Kasumi-1 (cell line): ENCODE measurements at places on chromosomes 7 and 10.

GRCh38 chr10:42992156-42992956 is 84.5 kb upstream of the RET start:
- DNase-seq = no peak

DNA sequence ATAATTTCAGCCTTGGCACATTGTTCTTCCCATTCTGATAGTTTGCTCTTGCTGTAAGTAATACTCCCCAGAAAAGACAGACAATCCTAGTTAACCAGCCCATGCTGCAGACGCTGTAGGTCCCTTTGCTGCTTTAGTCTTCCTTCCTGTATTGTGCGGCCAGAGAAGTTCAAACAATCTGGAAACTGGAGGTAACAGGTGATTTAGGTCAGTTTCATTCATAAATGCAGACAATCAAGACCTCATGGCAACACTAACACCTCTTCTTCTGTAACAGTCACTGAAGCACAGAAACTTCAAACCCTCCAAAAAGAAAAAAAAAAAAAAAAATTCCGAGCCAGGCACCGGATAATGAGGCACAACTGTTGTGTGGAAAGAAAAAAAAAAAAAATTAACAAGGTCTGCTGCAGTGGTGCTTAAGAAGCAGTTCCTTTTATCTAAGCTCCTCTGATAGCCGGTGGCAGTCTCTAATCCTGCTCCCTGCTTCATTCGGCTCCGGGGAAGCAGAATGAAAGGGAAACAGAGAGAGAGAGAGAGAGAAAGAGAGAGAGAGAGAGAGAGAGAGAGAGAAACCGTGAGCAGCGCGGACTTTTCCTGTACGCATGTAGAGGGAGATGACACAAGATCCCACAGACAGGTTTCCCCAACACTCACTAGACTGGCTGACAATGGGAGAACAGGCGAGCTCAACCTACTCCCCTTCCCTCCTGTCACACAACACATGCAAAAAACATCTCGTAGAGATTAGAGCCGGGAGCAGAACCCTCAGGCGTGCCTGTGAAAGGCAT is at the start of gene SEMA3A:
SEMA3A (minus strand) TSS at position 306 of the 788 bp plus-strand sequence; CDS start at position 103, 203 bp downstream.
- peak; percentile 14 for DNase-seq

DNA sequence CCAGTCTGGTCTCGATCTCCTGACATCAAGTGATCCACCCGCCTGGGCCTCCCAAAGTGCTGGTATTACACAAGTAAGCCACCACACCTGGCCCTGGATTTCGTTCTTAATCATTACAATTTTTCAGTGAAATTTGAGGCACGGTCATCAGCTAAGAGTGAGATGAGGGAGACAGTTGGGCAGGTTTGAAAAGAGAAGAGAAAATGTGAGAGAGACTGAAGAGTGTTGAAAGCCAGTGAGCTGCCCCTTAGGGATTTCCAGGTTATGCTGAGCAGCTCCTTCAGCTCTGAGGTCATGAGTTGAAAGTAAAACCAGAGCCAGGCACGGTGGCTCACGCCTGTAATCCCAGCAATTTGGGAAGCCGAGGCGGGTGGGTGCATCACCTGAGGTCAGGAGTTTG is 5.9 kb upstream of the UPF2 start:
- DNase-seq = no peak

GRCh38 chr10:4517746-4518145 is 308.3 kb upstream of the AKR1E2 start:
- no peak for DNase-seq

DNA sequence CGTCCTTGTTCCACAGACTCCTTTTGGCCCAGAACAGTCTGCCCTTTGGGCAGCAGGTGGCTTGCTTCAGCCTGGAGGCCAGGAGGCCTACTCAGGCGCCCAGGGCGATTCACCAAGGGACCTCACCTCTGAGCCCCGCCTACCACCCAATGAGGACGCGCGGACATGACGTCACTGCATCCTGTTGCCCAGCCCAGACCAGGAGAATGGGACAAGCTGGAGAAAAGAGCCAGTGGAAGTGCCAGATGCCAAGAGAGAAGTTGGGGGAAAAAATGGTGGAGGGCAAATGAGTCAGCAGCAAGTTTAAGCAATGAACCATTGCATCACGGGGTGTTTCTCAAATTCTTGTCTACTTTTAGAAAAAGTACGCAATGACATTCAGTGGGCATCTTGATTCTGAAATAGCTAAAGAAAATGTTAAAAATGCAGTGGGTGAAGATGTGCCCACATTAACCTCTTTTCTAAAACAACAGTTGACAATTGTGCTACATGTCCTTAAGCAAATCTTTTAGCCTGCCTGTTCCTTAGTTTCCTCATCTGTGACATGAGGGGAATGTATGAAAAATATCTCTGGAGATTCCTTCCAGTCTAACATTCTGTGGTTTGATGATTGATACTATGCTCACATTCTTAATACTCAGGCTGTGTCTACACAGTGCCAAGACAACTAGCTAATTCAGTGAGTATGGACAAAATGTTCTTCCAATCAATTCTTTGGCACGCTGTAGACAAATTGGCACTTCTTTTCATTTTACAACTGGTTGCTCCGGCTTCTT is 23.9 kb upstream of the LEP start:
- DNase-seq = peak; percentile 11

DNA sequence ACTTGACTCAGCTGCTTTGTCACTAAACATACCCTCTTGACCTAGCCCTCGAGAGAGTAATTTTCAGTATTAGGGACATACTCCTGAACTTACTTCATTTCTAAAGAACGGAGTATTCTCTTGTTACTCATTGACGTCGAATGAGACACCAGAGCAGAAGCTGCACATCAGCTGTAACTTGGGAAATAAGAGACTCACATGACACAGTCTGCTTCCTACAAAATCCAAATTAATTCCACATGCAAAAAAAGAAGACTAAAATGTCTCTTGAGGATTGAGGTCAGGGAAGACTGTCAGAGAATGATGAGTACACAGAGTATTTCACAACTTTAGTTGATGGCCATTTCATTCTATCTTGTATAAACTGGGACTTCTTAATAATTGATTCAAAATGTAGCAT is 114.7 kb upstream of the EGFR start:
- DNase-seq = no peak

DNA sequence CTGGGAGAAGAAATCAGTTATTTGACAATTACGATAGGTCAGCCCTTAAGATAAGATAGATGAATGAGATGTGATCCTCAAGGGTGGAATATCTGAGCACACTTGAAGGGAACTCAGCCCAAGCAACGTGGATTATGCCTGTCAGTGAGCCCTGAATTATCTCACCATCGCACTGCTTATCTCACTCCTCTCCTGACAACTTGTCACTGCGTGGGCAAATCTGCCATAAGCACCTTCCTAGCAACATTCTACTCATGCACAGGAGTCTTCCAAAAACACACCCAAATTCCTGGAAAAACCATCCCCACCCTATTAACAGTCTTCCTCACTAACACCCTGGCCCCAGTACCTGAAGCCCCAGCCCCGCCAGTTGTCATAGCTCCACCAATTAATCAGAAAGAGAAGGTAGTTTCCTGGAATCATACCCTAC is 46.5 kb upstream of the IL6 start:
- no peak for DNase-seq

DNA sequence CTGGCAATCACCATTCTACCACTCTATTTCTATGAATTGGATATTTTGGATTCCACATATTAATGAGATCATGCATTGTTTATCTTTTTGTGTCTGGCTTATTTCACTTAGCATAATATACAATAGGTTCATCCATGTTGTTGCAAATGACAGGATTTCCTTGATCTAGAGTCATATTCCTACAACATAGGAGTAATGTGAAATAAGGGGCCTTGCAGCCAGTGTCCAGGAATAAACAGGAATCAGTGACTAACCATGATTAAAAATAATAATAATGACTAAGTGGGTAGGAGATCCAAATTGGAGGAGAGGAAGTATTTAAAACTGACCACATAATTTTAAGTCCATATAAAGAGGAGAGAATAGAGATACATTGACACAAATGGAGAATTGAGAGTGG is 49.9 kb downstream of the SCIN start:
- no peak for DNase-seq

GRCh38 chr7:83038787-83039186 is 123.9 kb downstream of the PCLO start:
- DNase-seq = no peak

DNA sequence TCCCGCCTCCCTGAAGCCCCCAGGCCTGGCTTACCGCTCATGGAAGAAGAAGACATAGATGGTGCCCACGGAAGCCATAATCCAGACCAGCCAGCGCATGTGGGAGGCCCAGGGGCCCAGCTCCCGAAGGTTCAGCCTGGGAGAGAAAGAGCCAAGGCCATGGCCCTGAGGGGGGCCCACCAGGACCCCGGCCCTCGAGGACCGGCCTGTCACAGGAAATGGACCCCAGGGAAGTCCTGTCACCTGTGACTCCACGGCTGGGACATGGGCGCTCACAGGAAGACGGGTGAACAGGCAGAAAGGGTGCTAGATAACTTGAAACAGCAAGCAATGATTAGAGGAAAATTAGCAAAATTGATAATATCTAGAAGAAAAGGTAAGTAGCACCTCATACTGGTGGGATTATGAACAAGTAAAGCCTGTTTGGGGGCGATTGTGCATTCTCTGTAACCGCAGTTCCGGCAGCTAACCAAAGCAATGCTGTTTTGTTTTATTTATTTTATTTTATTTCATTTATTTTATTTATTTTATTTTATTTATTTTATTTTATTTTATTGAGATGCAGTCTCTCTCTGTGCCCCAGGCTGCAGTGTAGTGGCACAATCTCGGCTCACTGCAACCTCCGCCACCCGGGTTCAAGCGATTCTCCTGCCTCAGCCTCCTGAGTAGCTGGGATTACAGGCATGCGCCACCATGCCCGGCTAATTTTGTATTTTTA is 27.8 kb upstream of the RADIL start:
- no peak for DNase-seq

- peak; percentile 56 for DNase-seq
Observed at GRCh38 chr7:55387062-55387965, 22.2 kb downstream of the LANCL2 start.

GRCh38 chr10:35720366-35720765 is 78.3 kb upstream of the FZD8 start:
- DNase-seq = no peak

GRCh38 chr7:40772096-40772495 is 637.3 kb downstream of the SUGCT start:
- no peak for DNase-seq
